ENCODE measurements at places on chromosomes 6 and 20.
A peak's percentile ranks its signal among the peaks of the same experiment; 100 is the strongest.

GRCh38 chr6:145063091-145063490, 672.2 kb downstream of the EPM2A start:
- DNase-seq = no peak

DNA sequence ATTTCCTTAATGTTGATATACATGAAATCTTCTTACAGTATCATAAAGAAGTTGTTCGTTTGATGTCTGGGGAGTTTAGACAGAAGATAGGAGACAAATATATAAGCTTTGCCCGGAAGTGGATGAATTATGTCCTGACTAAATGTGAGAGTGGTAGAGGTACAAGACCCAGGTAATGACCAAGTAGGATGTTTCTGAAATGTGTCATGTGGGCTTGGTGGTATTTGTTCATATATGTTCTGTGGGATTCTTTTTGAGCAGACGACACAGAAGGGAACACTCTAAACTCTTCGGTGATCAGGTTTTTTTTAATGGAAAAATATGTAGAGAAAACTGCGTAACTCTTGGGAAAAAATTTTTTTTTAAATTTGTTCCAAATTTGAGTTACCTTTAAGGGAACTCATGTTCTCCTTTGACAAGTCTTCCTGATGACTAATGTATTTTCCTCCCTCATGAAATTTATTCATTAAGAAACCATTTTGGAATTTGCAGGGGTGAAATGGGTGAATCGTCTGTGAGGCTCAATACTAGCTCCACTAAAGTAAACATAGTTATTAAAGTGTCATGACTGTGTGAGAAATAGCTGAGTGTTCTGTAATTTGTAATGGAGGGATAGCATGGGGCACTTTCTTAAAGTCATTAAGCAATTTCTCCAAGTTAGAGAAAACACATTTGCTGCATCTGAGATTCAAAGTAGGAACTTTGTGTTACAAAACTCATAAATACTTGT, 100.6 kb downstream of the MAP3K4 start:
- no peak for DNase-seq

- no peak for DNase-seq
Measured at GRCh38 chr6:126661646-126662045, 321.7 kb downstream of the CENPW start.

- no peak for DNase-seq
Measured at GRCh38 chr6:30664994-30665767, 7.6 kb downstream of the DHX16 start.

DNA sequence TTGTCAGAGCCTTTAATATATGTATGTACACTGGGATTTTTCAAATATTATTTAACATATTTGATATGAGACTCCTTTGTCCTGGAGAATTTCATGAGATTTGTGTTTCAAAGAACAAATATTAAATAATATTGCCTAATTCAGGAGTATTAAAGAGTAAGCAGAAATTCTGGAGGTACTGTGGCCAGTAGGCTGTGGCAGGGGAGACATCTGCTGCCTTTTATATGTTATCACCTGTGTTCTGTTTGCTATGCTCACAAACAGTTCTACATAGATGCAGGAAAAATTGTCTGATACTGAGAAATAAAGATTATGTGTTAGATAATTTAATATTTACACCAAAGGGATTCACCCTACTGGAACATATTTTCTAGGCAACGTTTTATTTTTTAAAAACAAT, 395.4 kb upstream of the SLC35B3 start:
- DNase-seq = no peak

DNA sequence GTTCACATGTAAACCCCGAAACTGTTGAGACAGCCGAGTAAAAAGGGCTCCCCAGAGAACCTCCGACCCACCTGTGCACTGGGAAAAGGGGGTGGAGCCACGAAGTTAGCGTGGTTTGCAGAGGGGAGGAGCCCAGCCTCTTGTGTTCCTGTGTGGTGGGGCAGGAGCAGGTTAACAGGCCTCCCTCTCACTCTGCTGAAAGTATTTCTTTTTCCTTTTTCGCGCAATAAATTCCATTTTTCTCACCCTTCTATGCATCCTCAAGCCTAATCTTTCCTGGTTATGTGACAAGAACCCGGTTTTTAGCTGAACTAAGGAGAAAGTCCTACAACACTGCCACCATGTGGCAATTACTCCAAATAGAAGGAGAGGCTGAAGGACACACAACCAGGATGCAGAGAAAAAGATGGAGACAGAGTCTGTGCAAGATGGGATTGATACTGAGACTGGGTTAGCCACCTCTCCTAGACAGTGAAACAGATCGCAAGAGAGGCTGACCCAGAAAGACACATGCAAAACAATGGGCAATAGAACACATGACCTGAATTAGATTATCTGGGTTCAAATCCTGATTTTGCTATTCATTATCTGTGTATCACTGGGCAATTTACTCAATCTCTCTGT, 168.7 kb upstream of the PRSS16 start:
- peak; percentile 16 for DNase-seq

- DNase-seq = peak; percentile 36
Measured at GRCh38 chr6:137799950-137800568, 67.0 kb upstream of the TNFAIP3 start.

All from HuH-7 (cell line).